CD4-positive, alpha-beta T cell treated with Interleukin-15 for 4 hours (primary cell): ENCODE measurements at places on chromosomes 2 and 18.
A peak's percentile ranks its signal among the peaks of the same experiment; 100 is the strongest.

DNA sequence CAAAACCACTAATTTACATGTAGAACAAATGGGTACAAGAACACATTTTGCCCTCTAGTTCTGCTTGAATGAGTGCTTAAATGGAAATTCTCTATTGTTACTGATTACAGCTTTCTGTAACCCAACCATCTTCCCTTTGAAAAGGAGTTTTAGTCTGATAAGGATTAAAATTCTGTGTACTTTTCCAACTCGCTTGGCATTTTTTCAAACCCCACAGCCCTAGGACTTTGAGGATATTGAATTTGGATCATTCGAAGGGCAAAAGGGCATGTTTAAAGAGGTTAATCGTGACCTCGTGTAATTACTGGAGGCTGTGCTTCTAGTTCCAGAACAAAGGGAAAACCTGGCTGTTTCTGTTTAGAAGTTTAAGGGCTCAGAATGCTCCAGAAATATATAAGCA lies 432.3 kb downstream of the PID1 start:
- DNase-seq = no peak

- DNase-seq = no peak
Observed at GRCh38 chr18:74069178-74070050, 78.2 kb downstream of the FBXO15 start.

DNA sequence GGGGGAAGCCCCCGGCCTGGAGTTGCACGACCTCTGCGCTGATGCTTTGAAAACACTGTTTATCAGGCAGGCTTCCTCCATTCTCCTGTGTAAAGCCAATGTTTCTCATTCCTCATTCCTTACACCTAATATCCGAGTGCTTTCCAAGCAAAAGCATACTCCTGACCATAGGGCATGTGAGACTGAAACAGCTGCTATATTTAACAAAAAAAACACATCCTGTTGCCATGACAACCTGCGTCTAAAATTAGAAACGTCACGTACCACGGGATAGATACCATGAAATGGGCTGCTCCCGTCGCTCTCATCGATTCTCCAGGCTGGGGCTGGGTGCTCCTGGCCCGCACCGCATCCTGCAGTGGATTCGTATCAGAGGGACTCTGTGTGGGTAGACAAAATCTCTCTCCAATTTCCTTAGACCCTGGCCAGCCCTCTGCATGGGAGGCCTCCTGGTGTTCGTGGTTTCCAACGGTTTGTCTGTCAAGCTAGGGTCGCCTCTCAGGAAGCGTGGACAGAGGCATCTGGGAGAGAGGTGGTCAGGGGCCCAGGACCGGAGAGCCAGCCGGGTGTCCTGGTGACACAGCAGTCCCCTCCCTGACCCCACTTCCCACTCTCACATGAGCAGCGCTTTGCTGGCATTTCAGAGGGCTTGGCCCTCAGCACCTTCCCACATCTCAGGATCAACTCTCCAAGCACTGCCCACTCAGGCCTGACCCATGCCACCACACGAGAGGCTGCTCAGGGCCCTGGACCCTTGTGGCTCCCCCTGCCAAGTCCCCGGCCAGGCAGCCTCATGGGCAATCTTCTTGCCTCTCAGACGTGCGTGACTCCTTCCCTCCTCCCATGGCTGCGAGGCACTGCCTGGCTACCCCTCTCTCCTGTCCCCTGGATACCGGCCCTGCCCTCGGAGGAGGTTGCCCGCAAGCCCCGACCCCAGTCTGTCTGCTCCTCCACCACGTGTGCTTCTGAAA lies 268.1 kb downstream of the NDUFA10 start:
- no peak for DNase-seq

DNA sequence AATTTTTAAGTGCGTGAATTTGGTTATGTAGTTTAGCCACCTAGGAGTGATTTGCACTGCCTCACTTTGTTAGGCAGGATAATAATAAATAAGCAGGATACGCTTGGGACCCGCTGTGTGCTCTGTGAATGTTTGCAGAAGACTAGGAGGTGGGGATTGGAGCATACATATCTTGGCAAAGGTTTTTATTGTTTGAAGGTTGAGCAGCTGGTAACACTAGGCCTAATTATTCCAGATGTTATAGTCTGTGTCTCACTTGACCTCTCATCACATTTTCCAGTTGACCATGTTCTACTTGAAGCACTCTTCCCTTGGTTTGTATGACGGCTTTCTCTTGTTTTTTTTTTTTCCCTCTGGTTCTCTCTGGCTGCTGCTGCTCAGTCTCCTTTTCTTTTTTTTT lies 42.7 kb downstream of the FHOD3 start:
- DNase-seq = no peak

DNA sequence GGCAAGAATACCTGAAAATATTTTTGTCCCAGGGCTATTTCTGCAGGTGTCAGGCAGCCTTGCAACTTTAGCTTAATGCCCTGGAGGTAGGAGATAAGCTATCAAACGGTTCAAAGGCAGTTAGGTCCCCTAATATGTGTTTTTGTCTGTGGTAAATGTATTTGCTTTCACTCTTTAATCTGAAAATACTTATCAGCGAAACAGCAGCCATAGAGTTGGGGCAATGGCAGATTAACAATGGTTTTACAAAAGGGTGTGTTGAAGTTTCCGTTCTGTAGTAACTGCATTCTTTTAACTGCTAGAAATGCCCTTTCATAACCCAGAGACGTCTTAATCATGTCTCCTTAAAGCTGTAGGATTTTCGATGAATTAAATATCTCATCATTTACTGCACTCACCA lies 265.0 kb upstream of the TRIB2 start:
- peak; percentile 23 for DNase-seq

- no peak for DNase-seq
Observed at GRCh38 chr2:217880891-217881290, 121.9 kb downstream of the TNS1 start.

GRCh38 chr2:160324161-160324800 lies 124.2 kb upstream of the ITGB6 start:
- peak; percentile 51 for DNase-seq

GRCh38 chr2:129698593-129698992 lies 280.9 kb upstream of the RAB6C start:
- DNase-seq = no peak

GRCh38 chr2:232744963-232745362 lies 31.4 kb downstream of the KCNJ13 start:
- DNase-seq = no peak

GRCh38 chr2:208031608-208032019 lies 6.3 kb upstream of the PLEKHM3 start:
- DNase-seq = no peak

GRCh38 chr18:814300-815084 lies 2.5 kb upstream of the YES1 start:
- no peak for DNase-seq

GRCh38 chr2:104872866-104873688 lies 19.2 kb downstream of the POU3F3 start:
- DNase-seq = peak; percentile 6

GRCh38 chr2:189570570-189571031 lies 10.0 kb downstream of the SLC40A1 start:
- DNase-seq = no peak

DNA sequence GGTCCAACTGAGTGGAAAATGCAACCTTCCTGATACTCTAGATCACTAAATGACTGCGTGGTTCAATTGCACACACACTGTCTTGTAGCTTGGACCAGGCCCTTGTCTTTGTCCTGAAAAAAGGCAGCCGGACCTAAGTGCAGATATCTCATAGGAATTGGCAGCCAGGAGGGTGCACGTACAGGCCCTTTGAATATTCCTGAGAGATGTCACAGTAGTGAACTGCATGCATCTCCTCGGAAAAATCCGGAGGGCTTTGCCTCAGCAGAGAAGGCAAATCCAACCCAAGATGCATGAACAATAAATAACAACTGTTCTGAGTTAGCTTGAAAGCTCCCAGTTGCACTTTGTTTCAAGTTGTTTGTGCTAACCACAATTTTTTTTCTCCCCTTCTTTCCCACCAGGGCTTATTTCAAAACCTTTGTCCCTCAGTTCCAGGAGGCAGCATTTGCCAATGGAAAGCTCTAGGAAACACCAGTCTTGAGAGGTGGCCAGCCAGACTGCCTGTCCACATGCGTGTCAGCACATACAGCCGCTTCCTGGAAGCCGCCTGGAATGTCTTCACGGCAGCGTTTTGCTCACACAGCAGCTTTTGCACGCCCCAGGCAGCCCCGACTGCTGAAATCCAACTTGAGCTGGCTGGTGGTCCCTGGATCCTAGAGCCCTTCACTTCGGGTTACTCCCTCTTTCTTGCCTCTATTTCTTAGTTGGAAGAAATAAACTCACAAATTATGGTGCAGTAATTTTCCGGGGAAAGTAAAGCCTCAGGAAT lies 54.4 kb upstream of the FOSL2 start:
- DNase-seq = no peak

- DNase-seq = no peak
Observed at GRCh38 chr2:208546860-208547650, 140.5 kb downstream of the PTH2R start.

- DNase-seq = no peak
Observed at GRCh38 chr18:32271672-32272208, 81.9 kb downstream of the MEP1B start.

GRCh38 chr2:68317971-68318913 lies 1.5 kb downstream of the CNRIP1 start:
- DNase-seq = no peak

DNA sequence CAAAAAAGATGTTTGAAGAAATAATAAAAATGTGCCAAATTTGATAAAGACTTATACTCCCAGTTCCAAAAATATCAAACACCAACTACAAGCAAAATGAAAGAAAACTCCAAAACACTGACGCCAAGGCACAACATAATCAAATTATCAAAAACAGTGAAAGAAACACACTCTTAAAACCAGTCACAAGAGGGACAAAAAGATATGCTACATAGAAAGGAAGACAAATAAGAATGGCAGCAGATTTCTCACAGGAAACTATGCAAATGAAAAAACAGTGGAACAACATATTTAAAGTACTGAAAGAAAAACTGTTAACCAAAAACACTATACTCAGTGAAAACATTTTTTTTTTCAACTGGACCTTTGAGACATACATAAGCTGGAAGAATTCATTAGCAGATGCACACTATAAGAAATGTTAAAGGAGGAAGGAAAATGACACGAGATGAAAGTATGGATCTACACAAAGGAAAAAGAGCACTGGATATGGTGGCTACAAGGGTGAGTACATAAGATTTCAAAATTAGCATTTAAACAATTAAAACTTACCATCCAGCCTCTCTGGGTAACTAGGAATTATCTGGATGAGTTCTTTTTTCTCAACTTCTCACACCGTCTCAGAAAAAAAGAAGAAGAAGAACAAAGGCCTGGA lies 94.0 kb upstream of the ACVR1C start:
- no peak for DNase-seq

DNA sequence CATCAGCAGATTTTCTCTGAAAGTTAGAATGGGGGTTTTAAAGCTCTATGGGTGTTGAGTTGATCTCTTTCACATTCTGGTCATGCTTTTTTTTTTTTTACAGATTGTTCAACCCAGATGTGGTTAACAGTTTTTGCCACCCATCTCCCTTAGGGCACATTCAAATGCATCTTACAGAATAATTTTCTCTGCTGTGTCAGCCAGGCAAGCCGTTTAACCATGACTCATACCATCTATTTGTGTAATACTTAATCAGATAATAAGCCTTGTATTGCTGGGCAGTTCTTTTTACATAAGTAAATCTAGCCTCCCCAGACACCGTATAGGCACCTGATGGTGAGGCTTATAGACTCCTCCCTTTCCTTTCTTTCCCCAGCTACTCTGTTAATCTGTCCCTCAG lies 62.0 kb downstream of the TGIF1 start:
- peak; percentile 60 for DNase-seq

DNA sequence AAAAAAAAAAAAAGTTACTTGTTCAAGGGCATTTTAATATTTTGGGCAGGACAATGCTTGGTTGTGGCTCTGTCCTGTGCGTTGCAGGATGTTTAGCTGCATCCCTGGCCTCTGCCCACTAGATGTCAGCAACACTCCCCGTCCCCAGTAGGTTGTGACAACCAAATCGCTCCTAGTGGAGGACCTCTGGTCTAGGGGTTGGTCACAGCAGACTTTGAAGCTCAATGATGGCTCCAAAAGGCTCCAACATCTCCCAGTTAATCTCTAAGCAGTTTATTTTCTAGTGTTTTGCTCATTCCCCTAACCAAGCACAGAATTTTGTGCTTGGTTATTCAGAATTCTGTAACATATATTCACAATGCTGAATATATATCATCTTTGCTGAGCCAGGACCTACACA lies 67.0 kb downstream of the CHRNA1 start:
- peak; percentile 67 for DNase-seq

- DNase-seq = peak; percentile 89
Observed at GRCh38 chr2:112187805-112188596, 49.8 kb downstream of the FBLN7 start.

DNA sequence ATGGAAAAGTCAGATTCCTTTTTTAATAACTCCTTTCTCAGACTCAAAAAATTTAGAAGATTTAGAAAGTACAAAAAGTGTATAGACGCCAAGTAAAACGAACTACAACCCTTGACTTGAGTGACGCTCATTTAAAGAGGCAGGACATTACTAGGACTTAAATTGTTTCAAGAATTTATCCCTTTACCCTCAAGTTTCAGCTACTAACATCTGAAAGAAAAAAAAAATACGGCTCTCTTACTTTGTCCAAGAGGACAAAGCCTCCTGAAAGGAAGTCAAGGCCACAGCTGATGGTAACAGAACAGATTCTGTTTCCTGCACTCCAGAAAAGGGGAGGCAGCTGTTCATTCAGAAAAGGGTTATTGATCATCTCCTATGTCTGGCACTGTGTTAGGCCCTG lies 57.6 kb upstream of the PKDCC start:
- no peak for DNase-seq

GRCh38 chr2:98012561-98012991 lies 16.8 kb upstream of the TMEM131 start:
- DNase-seq = no peak

GRCh38 chr2:179771791-179772190 lies 89.6 kb downstream of the ZNF385B start:
- no peak for DNase-seq
